ENCODE measurements at places on chromosomes 3 and 15.

GRCh38 chr3:102006812-102007485 is 157.6 kb downstream of the NFKBIZ start:
- DNase-seq: no peak

DNA sequence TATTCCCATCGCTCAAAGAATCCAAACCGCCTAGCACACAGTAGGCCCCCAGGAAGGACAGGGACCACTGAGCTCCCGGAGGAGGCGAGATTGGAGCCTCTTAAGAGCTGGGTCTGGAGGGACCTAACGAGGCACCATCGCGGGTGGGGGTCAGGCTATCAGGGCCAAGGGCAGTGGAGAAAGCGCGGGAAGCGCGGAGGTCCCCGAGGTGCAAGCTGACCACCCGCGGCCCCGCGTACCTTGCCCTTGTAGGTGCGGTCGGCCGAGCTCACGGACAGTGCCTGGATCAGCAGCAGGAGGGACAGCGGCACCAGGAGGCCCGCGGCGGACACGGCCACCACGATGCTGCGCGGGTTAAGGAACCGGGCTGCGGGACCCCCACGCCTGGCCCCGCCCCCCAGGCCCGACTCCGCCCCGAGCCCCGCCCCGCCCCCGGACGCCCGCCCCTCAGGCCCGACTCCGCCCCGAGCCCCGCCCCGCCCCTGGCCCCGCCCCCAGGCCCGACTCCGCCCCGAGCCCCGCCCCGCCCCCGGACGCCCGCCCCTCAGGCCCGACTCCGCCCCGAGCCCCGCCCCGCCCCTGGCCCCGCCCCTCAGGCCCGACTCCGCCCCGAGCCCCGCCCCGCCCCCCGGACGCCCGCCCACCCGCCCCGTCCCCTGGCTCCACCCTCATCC is 3.9 kb downstream of the ZDHHC19 start:
- no peak for DNase-seq

GRCh38 chr3:149449799-149450198 is 24.7 kb upstream of the TM4SF4 start:
- DNase-seq: no peak

DNA sequence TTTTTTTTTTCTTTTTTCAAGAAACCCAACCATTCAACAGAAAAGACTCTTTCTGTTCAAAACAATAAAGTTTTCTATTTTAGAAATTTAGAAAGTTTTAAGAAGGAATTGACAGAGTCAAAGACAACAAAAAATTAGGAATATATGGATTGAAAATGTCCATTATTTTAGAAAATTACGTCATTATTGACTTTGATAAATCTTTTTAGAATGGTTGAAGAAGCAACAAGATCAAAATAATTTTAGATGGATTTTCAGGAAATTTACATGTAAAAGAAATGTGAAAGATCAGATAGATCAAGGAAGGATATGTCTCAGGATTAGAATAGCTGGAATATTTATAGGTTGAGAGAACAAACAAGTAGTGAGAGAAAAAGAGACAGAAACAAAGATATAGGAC is 8.4 kb upstream of the KCNH8 start:
- no peak for DNase-seq

GRCh38 chr15:73633991-73634495 is 854 bp upstream of the NPTN start:
- DNase-seq: no peak

- no peak for DNase-seq
Measured at GRCh38 chr15:25641762-25642161, 202.9 kb upstream of the UBE3A start.

GRCh38 chr15:66698318-66698961 is 3.6 kb upstream of the SMAD6 start:
- no peak for DNase-seq

- DNase-seq: no peak
Measured at GRCh38 chr3:124209426-124209825, 217.5 kb upstream of the ROPN1 start.

DNA sequence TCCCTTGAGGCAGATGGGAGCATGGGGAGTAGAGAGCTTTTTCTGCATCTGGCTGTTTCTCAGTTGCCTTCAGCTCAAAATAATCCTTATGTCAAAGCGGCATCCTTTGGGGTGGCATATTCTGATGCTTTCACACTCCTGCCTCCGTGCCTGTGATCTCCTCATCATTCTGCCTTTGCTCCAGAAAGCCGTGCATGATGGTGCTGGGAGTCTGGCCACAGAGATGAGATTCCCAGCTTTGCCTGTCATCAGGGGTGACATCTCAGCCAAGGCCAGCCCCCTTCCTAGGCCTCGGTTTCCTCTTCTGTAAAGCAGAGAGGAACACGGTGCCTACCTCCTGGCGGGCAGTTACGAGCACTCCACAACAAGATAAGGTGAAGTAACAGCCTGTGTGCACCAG is 96.3 kb upstream of the ALDH1A3 start:
- DNase-seq: no peak

GRCh38 chr15:26670116-26670515 is 102.8 kb downstream of the GABRB3 start:
- DNase-seq: no peak

GRCh38 chr3:51389423-51390183 is 1.5 kb upstream of the RBM15B start:
- no peak for DNase-seq

- no peak for DNase-seq
Measured at GRCh38 chr3:185976100-185976499, 38.3 kb upstream of the TRA2B start.

DNA sequence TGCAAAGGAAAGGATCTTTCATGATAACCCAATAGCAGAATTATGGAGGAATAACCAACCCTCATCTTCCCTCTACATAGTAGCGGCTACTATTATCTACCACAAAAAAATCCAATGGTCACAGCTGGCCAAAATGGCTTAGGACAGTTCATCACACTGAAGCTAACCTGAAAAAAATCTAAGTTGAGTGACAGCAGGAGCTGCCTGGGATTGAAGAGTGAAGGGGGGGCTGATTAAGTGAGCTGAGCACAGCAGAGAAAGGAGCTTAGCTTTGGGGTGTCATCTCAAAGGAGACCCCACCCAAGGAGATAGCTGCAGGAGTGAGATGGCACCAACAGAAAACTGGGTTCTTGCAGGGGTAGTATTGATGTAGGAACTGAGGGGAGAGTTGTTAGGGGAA is 33.6 kb downstream of the CCNL1 start:
- DNase-seq: no peak

- DNase-seq: no peak
Measured at GRCh38 chr3:2937055-2937454, 173.1 kb downstream of the IL5RA start.

DNA sequence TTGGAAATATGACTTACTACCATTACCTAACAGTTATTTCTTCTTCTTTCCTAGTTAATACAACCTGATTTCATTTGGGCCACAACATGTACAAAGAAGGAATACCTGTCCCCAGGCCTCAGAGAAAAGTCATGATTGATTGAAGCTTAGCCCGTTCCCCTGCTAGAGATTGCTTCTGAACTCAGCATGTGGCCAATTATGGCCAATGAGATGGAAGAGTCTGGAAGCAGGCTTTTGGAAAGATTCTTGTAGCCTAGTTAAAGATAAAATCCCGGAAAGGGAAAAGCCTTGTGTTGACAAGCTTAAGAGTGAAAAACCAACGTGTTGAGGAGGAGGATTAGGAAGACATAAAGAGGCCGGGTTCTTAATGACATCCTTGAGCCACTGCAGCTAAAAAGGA is 17.0 kb upstream of the TM6SF1 start:
- DNase-seq: no peak

DNA sequence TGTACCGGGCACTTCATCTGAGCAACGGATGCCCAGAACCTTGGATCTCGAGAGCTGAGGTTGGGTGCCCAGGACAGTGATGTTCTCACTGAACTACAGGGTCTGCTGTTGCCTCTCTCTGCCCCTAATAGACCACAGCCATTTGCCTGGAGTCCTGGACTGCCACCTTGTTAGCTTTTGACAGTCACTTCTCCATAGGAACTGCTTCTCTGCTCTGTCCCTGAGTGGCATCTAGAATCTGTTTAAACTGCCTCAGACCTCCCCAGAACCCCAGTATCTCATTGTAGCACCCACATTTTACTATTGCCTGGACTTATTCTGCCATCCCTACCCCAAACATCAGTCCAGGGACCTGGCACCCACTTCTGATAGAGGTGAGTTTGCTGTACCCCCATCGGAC is 194.4 kb downstream of the SLCO3A1 start:
- DNase-seq: no peak

DNA sequence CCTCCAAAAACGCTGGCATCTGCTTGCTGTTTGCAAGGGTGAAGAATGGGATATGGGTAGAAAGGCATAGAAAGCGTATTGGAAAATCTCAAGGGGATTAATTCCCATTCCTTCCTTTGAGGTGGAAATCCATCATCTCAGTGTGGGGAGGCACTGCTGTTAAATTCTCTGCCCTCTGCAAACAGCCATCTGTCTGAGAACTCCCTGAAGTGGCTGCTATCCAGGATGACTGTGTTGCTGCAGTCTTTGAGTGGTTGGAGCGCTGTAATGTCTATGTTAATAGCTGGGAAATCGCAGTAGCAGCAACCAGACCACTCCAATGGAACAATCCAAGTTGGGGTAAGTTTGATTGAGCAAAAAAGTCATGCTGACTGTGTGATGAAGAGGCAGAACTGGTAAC is 625.9 kb downstream of the NLGN1 start:
- DNase-seq: no peak

GRCh38 chr3:4021162-4021561 is 221.9 kb downstream of the LRRN1 start:
- no peak for DNase-seq

DNA sequence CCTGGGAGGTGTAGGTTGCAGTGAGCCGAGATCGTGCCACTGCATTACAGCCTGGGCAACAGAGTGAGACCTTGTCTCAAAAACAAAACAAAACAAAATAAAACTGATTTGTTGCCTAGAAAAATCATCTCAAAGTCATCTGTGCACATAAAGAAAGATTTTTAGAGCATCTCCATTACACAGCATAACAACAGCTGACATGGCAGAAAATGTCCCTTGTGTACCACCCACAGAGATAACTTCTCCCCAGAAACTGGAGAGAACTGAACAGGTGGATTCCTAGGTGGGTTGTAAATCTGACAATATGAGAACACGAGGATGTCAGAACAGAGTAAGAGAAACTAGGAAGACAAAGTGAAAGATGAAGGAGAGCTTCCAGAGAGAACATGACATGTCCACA is 207.5 kb downstream of the SLC9A9 start:
- DNase-seq: no peak

DNA sequence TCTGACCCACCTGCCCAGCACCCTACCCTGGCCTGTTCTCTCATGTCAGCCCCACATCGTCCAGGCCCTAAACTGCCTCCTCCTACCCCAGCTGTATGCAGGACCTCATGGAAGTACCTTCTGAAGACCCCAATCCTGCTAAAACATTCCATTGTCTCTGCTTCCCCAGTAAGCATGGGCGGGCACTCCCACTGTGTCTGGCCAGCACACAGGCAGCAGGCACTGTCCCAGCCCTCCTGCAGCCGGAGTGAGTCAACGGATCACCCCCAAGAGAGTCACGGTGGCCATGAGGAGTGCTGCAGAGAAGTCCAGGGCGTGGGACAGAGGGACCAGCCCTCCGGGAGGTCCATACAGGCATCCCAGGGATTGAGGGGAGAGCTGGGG is 36.4 kb upstream of the SLCO2A1 start:
- no peak for DNase-seq

DNA sequence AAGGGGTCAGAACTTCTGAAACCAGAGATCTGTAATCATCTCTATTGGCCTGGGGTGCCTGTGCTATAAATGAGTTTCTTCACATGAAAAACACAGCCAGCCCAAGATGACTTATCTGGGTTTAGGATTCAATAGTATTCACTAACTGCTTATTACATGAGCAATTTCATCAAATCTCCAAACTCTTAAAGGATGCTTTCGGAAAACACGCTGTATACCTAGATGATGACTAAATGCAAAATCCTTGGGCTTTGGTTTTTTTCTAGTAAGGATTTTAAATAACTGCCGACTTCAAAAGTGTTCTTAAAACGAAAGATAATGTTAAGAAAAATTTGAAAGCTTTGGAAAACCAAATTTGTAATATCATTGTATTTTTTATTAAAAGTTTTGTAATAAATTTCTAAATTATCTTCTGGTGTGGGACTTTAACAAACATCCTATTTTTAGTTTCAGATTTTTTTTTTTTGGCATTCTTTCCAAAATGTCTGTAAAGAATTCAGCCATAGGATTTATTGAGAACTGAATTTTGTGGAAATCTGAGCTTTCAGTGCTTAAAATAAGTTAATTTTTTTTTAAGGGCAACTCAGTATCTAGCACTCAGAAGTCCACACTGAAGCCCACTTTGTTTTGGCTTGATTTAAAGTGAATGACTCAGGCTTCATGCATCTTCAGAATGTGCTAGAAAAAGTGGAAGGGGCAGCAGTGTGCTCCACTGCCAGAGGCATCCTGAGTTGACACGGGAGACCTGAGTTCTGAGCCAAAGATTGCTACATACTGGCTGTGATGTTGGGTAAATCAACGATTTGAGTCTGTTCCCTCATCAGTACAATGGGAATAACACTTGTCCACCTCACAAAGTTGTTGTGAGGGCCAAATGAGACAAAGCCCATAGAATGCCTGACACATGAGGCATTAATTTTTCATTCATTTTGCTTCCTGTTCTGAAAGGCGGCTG is 18.7 kb downstream of the TMEM43 start:
- no peak for DNase-seq

DNA sequence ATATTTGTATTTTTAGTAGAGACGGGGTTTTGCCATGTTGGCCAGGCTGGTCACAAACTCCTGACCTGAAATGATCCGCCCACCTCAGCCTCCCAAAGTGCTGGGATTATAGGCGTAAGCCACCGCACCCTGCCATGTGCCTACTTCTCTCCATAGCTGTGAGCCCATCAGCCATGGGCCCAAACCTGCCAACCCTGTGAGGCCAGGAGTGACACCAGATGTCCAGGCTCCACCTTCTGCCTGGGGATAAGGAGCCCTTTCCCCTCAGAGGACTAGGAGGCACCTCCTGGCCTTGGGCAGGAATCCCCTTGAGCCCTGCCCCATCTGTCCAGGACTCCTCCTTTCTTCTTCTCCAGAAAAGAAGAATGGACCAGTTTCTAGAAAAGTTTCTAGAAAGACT is 14.2 kb upstream of the RFT1 start:
- DNase-seq: no peak

DNA sequence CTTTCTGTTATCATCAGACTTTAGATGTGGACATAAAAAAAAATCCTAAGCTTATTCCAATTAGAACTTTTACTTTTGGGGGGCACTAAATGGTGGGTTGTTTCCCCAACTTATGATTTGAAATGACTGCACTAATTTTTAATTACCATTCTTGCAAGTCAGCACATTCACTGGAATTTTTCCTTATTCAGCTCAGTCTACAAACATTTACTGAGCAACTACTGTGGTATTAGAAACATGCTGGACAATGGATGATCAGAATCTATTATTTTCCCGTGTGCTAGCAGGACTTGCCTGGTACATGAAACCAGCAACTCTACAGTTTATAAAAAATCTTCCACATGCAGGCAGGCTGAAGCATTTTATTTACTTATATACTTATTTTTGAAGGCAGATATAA is 273.6 kb downstream of the FOXP1 start:
- no peak for DNase-seq
